ENCODE measurements at places on chromosomes 2 and 18. TPM values are rescaled to one million over a fixed set of nuclear protein-coding genes. Genes with fewer than 3 reads are reported as not detected.

DNA sequence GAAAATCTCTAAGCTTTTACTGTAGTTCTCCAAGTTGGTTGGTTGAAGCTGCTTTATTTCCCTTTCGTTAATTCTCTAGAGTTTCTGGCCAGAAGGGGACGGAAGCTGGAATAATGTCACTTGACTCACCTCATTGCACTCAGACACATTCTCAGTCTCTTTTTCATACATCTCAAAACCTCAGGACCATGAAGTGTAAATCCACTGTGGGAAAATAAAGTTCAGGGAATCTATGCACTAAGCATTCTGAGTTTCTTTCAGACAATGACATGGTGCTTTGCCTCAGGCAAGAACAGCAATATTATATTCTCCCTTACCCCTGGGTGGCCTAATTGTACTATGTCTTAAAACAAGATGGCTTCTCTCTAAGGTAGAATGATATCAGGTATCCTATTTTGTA is 167.8 kb downstream of the PRPF40A start:
- no peak for DNase-seq

GRCh38 chr2:31322371-31322770 is 88.4 kb downstream of the EHD3 start:
- DNase-seq, result no peak

DNA sequence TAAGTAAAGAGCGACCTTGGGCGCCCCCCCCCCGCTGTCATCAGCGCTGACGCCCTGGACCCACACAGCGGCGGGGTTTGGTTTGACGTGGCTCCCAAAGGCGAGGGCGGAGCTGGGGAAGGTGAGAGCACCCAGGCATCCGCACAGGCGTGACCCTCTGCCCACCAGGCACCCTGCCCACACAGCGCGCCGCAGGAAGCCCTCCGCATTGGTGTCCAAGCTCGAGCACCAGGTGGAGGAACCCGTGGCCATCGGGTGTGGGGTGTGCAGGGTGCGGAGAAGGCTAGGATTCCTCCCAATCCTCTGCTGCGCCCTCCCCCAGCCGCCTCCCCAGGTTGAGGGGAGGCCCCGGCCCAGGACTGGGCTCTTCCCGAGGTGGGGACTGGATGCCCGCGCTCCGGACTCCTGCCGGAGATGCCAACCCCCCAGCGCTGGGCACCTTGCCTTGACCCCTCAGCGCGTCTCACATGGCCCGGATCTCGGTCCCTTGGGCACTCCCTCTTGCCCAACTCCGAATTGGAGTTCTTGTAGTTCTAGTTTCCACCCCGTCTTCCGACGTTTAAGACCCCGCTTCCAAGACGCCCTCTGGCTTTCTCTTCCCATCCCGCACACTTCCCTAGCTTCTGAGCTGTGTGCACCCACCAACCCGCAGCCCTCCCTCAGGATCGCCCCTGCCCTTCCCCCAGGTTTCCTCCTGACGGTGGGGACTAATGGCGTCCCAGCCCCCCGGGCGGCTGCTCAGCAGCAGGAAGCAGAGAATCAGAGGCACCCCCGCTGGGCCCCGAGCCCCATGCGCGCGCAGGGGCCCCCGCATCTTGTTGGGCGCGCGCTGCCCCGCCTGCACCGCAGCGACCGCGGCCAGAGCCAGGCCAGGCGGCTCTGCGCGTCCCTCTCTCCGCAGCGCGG is 25.9 kb upstream of the RESP18 start:
- no peak for DNase-seq

DNA sequence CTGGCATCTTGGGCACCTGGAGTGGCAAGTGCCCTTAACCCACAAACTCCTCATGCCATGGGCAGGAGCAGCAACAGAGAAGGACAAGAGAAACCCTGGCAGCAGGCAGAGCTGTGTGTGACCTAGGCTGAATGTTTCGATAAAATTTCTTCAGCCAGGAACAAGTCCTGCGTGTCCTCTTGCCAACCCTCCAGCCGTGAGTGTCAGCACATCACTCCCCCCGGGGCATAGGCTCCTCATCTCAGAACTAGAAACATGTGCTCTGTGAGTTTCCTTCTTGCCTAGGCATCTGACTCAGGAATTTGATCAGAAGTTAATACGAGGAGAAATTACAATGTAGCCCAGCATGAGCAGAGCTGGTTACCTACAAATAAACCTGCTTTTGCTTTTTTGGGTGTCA is 2.2 kb downstream of the ABCG8 start:
- DNase-seq, result no peak

DNA sequence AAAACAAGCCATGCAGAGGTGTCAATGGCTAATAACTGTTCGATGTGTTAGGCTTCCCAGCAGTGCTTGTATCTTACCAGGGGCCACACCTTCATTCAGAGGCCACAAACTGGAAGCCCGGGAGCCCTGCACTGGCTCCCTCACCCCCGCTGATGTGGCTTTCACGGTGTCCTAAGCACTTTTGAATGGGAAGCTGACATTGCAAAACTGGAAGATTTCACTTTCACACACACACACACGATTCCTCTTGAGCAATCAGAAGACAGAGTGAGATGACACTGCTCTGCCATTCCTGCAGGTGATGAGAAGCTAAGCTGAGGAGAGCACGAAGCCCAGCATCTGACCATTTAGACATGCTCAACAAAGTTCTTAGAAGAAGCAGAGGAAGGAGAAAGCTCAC is 8.6 kb upstream of the ZNF407 start:
- DNase-seq, result no peak

- no peak for DNase-seq
Measured at GRCh38 chr2:101690547-101691152, 6.9 kb upstream of the MAP4K4 start.

DNA sequence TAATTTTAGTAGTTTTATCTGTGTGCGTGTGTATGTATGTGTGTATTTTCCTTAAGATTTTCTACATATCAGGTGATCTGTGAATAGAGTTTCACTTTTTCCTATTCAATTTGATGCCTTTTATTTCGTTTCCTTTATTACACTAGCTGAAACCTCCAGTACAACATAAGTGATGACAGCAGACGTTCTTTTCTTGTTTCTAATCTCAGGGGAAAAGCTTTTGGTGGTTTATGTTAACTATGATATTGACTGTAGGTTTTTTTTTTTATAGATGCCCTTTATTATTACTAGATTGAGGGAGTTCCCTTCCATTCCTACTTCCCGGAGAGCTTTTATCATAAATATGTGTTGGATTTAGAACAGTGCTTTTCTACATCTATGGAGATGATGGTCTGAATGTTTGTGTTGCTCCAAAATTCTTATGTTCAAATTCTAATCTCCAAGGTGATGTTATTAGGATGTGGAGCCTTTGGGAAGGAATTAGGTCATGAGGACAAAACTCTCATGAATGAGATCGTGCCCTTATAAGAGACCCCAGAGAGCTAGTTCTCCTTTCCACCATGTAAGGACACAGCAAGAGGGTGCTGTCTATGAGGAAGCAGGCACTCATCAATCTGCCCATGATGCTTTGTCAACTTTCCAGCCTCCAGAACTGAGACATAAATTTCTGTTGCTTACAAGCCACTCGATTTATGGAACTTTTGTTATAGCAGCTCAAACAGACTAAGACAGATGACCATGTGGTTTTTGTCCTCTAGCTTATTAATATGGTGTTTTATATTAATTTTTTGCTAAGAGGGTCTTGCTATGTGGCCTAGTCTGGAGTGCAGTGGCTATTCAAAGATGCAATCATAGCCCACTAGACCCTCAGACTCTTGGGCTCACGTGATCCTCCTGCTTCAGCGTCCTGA is 5.9 kb upstream of the RHBDD1 start:
- DNase-seq, result no peak

DNA sequence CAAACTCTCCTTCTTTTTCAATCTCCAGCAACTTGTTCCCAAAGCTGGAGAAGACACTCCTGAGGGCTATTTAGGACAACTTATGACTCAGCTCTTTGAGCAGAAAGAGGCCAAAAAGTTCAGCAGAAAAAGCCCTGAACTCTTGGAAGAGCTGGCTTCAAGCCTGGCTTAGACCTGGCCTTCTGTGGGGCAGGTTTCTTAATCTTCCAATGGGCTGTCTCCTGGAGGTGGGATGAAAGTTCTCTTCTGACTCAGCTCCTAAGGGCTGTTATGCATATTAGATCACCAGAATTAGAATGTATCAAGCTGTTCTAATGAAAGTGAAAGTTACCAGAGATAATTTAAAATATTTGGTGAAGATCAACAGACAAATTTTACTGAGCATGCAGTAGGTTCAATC is 129.4 kb downstream of the RAD51AP2 start:
- DNase-seq, result no peak

The TEX44 gene
- polyA plus RNA-seq, result not detected
